ENCODE measurements at places on chromosomes 2 and 18. TPM values are rescaled to one million over a fixed set of nuclear protein-coding genes. Genes with fewer than 3 reads are reported as not detected.

DNA sequence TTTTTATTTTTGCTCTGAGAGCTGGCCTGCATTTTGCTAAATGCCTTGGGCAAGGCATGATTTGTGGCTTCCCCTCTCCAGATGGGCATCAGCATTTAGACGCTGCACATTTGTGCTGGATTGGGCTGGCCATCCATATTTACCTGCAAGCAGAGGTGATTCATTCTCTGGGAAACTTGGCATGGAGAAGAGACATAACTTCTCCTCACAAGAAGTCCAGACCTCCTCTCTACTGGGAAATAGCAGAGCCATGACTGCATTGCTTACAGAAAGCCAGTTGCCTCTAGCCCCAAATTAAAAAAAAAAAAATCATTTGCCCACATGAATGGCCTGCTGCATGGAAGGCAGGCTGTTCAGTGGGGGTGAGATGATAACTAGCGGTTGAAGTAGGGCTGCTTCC, 120.1 kb downstream of the ACTR3 start:
- DNase-seq = no peak

DNA sequence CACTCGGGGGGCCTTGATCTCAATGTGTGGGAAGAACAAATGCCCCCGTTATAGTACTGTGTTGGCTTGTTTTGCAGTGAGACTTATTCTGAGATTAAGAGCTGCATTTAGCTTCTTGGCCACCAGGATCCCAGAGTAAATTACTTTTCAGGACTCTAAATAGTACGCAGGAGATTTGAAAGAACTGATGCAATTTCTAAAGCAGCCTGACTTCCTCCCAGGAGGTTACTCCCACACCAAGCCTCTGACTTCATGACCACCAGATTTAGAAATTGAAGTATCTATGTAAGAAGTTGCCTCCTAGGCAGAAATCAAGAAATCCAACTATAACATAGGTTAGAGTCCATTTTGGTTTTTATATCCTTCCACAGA, 67.0 kb downstream of the FEZ2 start:
- DNase-seq = no peak

DNA sequence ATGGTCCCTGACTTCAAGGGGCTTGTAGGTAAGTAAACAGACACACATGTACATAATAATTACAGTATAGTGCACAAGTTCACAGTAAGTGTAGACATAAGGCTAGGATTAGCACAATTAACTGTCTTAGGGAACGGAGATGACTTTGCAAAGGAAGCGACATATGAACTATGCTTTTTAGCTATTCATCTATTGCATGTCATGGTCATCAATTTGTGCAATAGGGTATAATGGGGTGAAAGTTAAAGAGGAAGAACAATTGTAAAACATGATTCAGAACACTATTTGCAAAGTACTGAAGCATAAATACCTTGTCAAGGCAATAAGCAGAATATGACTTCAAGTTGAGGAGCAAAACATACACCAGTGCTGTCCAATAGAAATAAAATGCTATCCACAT, 112.3 kb upstream of the SLC8A1 start:
- DNase-seq = no peak

- DNase-seq = no peak
These were observed 212.5 kb downstream of the ZFP36L2 start for GRCh38 chr2:43013821-43014345.

- no peak for DNase-seq
These were observed 71.6 kb upstream of the CHRNA1 start for GRCh38 chr2:174835797-174836255.

UGT1A8 gene
- polyA plus RNA-seq = not detected
